Stimulated activated CD4-positive, alpha-beta T cell treated with anti-CD3 and anti-CD28 coated beads, Interleukin-4, amount 100 ng/mL, for 1 hour (primary cell): ENCODE measurements at places on chromosomes 12 and 14.

GRCh38 chr12:52155048-52155868 is 36.6 kb downstream of the KRT80 start:
- DNase-seq = no peak

- DNase-seq = no peak
These were observed 98.8 kb downstream of the BMP4 start for GRCh38 chr14:53857625-53858344.

DNA sequence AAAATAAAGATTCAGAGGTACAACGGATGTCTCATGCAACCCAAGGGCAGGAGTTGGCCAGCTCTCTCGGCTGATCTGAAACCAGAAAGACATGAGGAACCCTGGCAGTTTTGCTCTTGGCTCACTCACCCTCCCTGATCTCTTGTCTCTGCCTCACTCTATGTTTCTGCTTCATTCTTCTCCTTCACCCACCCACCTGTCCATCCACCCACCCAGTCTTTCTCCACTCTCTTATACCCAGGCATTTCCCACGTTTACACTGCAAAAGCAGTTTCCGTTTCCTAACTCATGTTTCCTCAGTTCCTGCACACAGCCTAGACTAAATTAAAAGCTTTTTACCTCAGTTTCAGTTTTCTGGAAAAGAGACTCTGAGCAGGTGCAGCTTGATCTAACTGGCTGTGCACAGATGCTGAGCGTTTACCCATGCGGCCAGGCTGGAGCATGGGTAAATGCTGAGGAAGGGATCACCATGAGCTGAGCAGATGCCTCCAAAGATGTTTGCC is 157.6 kb downstream of the PRKCH start:
- DNase-seq = peak; percentile 26

DNA sequence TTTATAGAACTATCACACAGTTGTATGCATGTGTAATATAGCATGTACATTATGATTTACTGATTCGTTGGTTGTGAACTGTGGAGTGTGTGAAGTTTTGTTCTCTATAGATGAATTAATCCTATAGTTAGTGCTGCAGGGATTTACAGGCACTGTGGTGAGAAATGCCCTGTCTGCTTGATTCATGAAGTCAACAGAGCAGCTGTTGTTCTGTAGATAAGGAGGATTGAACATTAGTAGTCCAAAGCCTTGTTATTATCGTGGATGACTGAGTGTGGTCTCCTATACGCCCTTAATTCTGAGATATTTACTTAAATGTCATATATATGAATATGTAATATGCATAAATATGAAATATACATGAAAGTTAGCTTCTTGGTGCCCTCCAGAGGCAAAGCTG is 98.3 kb downstream of the DNAH10 start:
- DNase-seq = no peak

DNA sequence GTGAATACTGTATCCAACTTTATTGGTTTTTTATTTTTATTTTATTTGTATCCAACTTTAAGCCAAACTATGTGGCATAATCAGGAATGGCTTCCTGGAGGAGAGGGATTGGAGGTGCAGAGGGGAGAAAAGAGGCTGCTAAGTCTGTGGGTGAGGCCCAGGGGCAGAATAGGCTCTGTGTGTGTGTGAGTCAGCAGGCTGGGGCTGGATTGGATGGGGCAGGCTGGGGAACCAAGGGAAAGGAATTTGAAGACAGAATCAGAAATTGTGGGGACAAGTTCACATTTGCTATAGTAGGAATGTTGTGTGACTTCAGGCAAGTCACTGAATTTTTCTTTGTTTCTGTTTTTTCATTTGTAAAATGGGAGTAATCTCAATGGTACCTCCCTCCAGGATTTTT is 12.8 kb upstream of the RILPL1 start:
- DNase-seq = no peak

- DNase-seq = peak; percentile 20
These were observed 442.6 kb downstream of the DPF3 start for GRCh38 chr14:72451054-72451972.

DNA sequence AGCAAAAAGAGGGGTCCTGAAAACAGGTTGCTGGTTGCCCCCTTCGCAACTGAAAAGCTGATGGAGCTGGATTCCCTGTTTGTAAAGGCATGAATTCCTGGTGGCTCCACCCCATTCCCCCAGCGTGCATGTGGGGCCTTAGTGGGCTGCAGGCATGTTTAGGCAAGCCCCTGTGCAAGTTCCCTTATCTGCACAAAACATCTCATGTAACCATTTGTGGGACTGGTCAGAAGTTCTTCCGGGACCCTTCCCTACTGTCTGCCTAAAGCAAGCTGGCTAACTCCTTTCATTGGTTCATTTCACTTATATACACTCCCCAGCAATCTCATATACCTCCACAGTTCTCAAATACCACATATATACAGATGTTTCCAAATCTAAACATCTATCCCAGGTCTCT is 24.0 kb upstream of the HIGD1C start:
- no peak for DNase-seq

DNA sequence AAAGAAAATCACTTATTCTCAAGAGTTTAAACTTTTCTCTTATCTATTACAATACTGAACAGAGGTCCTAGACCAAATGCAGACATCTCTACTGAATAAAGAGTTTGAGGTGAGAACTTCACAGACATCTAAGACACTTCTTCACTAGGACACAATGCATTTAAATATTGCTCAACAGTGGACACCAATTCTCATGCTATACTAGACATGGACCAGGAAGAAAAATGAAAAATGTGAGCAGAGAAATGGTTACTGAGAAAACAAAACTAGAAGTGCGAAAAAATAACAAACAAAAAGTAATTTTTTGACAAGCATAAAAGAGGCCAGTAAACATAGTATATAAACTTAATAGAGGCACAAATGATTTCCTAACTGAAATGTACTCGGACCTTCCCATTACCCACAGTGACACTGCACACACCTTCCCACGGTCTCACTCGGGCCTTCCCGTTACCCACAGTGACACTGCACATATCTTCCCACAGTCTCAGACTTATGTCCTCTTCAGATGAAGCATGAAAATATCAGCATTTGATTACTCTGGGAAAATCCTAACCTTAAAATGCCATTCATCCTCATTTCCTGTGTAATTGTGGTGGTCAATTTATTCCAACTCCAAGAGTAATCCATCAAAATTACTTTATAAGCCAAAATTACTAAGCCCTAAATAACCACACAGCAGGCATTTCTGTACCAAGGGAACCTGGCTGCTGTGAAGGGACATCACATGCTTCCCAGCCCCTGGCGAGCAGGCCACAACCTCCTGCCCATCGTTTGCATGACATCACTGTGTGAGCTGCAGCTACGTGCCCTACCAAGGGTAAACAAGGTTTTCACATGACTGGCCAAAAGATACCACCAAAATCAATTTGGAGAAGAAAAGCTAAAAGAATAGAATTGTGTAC is 6.4 kb downstream of the SLC15A4 start:
- no peak for DNase-seq

DNA sequence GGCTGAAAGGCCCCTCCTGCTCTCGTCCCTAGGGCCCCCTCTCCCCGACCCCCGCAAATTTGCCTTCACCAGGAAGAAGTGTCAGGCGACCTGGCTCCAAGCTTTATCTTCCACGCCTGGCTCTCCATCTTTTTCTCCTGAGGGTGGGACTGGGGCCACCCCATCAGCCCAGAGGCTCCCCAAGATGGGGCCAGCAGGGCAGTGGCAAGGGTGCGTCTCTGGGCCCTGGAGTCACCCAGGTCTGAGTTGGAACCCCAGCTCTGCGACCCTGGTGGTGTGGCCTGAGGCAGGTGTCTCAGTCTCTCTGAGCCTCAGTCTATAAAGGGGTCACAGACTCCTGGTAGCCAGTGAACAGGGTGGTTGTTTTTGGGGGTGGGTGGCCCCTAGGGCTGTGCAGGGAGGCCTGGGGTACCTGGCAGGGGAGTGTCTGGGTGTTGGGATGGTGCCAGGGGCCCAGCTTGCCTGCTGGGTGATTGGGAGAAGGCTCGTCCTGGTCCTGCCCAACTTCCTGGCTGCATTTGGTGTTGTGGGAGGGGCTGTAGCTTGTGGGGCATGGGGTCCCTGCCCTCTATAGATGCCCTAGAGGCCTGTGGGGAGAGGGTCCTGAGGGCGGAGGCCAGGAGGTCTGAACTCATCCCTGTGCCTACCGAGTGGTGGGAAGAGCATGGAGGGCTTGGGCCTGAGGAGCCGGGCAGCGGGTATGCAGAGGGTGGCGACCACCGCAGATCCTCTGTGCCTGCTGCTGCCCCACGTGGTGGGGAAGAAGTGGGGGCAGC is 7.6 kb downstream of the KIF26A start:
- peak; percentile 0 for DNase-seq

- peak; percentile 95 for DNase-seq
These were observed at the start of gene EP400 for GRCh38 chr12:131949431-131950181. TSS of gene EP400 (plus strand) at chr12:131949942. CDS start at chr12:131960620, 10,678 bp downstream.

- DNase-seq = no peak
These were observed 18.3 kb downstream of the ADGRD1 start for GRCh38 chr12:130971925-130972585.

- DNase-seq = no peak
These were observed 150.2 kb upstream of the CLEC14A start for GRCh38 chr14:38405851-38406635.

GRCh38 chr14:23121361-23121771 is 2.3 kb upstream of the CEBPE start:
- DNase-seq = no peak

DNA sequence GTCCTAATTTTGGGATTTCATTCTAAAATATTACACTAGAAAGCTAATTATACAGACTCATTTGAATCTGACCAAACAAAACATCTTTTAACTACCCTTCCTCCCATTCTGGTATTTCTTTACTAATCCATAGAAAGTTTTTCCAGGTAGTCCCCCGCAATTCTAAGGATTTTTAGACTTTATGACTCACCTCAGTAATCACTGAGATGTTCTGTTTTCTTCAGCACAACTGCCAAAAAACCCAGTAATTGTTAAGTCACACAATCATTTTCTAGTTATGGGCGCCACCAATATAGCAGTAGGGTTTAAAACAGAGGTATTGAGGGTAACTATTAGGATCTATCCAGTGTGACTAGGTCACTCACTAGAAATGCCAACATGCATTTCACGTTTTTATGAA is 1.6 kb upstream of the ARID4A start:
- no peak for DNase-seq
